ENCODE measurements at places on chromosomes 7 and 10.

- no peaks in the 10 kb centered on the region for H3K36me3 ChIP-seq
- no peaks in the 10 kb centered on the region for H3K4me1 ChIP-seq
- DNase-seq = no peak
- no peak overlapping the region for H3K27ac ChIP-seq
Observed at GRCh38 chr10:77472146-77472545, 165.5 kb downstream of the KCNMA1 start.

DNA sequence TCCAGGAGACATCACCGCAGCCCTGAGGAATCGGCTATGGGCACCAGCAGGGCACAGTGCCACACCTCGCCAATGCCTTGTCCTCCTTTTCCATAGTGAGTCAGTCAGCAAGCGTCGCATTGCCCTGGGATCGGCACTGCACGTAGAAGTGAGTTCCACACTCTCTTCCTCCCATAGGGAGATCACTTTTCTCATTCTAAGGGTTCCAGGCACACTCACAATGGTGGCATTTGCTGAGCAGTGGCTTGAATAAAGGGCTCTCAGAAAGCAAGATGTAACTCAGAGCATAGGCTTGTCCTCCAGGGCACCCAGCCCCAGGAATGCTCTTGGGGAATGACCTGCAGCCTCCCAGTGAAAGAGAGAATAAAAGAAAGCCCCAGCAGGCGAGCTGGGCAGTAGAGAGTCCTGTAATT is 1.1 kb upstream of the VIM start:
- H3K4me1 ChIP-seq = peaks cover 9% of the 10 kb centered on the region
- no peak for DNase-seq
- H3K27me3 ChIP-seq = peaks cover 45% of the 10 kb centered on the region
- peak overlapping the region; percentile 99 for H3K27ac ChIP-seq

DNA sequence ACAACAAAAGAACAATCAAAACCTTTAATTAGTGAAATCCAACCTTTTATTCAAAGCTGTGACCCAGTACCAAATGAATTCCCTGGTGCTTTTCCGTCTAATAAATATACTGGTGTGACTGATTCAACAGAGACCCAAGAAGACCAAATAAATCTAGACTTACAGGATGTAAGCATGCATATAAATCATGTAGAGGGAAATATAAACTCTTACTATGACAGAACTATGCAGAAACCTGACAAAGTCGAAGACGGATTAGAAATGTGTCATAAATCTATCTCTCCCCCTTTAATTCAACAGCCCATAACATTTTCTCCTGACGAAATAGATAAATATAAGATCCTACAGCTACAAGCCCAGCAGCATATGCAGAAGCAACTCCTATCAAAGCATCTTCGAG is 540.6 kb upstream of the TEX47 start:
- H3K27me3 ChIP-seq = no peaks in the 10 kb centered on the region

DNA sequence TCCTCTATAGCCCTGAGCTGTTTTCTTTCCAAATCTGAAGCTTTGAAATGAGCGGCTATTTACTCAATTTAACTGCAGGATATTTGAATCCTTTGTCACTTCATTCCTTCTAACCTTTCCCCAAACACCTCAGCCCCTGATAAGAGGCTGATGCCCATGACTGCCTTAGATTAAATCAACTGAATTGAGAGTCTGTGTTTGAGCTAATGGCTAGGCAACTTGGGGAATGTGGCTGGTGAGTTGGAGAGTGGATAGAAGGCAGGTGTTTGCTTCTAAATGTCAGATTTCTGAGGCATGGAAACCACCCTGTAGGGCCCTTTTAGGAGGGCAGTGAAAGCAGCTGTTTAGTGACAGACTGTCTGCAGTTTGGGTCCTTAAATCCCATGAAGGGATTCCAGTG is 759.9 kb downstream of the LRMDA start:
- no peak overlapping the region for H3K27ac ChIP-seq
- no peak for DNase-seq
- no peaks in the 10 kb centered on the region for H3K27me3 ChIP-seq
- H3K4me3 ChIP-seq = no peak overlapping the region

GRCh38 chr7:16754856-16755317 is 1.3 kb downstream of the TSPAN13 start:
- DNase-seq = no peak
- peaks cover 18% of the 10 kb centered on the region for H3K4me1 ChIP-seq
- H3K27me3 ChIP-seq = no peaks in the 10 kb centered on the region
- no peaks in the 10 kb centered on the region for H3K36me3 ChIP-seq

GRCh38 chr10:110508806-110509544 is 11.3 kb downstream of the DUSP5 start:
- no peak overlapping the region for H3K27ac ChIP-seq
- H3K36me3 ChIP-seq = peaks cover 64% of the 10 kb centered on the region
- peaks cover 49% of the 10 kb centered on the region for H3K4me1 ChIP-seq
- H3K4me3 ChIP-seq = no peak overlapping the region
- no peaks in the 10 kb centered on the region for H3K27me3 ChIP-seq
- DNase-seq = no peak
